Ascending aorta (tissue), 2 donors: ENCODE measurements at places on chromosomes 3 and 15.

GRCh38 chr3:48516571-48516970 is 12.6 kb upstream of the SHISA5 start:
- DNase-seq, result no peak

DNA sequence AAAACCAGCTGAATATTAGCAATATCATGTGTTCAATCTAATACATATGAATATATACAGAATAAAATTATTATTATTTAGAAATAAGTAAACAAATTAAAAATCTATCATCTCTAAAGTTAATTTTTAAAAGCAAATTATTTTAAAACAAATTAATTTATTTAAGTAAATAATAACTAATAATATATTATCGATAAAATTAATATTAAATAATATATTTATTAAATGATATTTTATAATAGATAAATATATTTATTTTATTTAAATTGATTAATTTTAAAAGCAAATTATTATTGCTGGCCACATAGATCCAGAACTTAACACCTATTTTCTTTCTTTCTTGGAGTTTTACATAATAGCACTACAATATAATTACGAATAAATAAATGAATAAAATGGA is 22.2 kb downstream of the RTP3 start:
- no peak for DNase-seq

DNA sequence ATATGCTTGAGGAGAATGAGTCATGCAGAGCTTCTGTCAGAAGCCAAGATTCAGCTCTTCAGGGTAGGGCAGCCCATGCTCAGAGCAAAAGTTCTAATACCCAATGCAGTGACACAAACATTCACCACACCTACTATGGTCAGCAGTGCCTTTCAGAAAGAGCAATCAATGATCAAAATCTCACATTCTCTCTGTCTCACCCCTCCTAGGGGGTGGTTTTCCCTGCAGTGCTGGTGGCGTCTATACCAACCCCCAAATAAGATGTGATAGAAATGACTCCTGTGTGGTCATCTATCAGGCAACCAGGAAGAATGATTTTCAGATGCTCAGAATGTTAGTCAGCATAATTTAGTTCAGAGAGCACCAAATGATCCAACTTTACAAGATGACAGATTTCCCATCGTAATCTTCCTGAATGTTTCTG is 385.3 kb downstream of the NTRK3 start:
- no peak for DNase-seq

DNA sequence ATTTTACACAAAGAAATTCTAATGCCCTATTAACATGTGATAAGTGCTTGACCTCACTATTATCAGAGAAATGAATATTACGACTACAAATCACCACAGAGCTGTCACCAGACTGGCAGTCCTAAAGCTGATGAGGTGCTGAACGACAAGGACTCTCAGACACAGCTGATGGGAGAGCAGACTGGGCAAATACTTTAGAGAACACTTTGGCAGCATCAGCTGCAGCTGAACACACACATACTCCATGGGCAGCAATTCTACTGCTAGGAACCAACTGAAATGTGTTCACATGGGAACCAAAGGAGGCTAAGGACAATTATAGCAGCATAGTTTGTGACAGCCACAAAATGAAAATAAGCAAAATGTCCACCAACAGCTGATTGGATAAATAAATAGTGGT is 45.5 kb downstream of the SUSD5 start:
- no peak for DNase-seq

GRCh38 chr3:145313751-145314150 is 847.2 kb downstream of the PLOD2 start:
- no peak for DNase-seq

- DNase-seq, result no peak
Observed at GRCh38 chr3:69474186-69474585, 88.3 kb upstream of the FRMD4B start.

DNA sequence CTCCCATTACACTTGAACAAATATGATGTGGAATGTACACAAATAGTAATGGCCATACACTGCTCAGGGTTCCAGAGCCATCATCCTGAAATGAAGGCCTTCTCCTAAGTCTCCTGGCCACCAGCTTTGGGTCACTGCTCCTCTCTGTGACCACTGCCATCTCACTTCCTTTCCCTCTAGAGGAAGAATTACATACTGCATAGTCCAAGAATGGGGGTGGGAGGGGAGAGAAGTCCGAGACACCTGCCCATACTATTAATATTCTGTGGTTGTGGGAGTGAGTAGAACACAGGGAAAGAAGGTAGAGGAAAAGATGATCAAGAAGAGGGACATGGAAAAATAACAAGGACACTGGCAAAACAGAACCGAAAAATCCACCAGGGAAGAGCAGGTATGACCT is 20.6 kb downstream of the ETV5 start:
- no peak for DNase-seq

DNA sequence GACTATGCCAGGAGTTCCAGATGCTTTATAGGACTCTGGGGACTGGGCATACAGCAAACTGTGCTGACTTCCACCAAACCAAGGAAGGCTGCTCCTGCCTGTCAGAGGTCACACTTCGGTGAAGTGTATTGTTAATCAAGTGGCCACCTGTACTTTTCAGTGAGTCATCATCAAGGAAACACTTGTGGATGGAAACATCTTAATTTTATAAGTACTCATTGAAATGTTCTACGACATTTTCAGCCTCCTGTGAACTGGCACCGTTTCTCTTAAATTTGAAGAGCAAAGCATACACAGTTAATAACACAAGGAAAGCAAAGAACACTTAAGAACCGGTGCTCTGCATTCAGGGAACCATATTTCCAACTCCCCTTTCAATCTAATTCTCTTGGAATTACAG is 801.7 kb upstream of the DPPA4 start:
- no peak for DNase-seq

DNA sequence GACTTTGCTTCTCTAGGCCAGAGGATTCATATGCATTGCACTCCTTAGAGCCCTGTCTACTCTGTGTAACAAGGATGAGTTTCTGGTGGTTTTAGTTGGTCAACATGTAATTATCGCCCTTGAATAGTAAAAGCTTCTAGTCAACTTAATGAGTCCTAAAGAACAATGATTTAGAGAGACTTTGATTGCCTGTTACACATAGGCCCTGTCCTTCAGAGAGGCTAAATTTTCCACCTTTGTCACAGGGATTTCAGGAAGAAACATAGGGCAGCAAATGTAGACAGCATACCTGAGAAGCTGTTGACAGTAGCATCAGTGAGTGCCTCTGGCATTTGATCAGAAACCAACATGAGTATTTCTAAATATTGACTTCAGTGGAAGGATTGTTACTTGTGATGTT is 7.1 kb downstream of the BTLA start:
- no peak for DNase-seq

DNA sequence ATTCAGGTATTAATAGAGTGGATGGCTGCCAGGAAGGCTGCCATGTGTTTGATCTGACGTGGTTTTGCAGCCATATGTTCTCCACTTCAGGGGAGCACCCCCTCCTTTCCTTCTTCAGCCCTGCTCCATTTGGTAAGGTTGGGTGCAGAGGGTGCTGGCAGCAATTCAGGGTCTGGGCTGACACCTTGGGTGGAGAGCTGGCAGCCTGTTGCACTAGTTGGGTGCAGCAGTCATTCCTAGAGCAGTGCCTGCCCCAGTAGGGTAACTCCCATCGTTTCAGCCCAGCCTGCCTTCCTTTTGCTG is 1.5 kb downstream of the TYRO3 start:
- DNase-seq, result no peak

DNA sequence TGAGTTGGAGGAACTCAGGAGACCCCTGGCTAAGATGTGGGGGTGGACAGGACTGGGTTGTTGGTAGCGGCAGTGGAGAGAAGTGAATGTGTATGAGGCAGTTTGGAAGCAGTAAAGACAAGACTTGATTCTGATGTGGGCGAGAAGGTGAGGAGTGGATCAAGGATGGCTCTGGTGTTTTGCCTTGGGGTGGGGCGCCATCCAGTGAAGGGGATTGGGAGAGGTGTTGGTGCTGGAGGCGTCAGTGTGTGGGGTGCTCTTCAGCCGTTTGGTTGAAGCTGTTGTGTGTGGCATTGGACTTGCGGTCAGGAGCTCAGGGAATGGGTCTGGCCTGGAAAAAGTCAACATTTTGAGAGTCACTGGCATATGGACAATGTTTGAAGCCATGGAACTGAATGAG is 13.3 kb downstream of the FAN1 start:
- no peak for DNase-seq

GRCh38 chr15:86969364-86969763 is 889.7 kb downstream of the AGBL1 start:
- DNase-seq, result no peak

- no peak for DNase-seq
Observed at GRCh38 chr15:85099195-85099803, 117.6 kb downstream of the PDE8A start.

GRCh38 chr15:53835309-53835708 is 75.8 kb upstream of the WDR72 start:
- DNase-seq, result no peak

DNA sequence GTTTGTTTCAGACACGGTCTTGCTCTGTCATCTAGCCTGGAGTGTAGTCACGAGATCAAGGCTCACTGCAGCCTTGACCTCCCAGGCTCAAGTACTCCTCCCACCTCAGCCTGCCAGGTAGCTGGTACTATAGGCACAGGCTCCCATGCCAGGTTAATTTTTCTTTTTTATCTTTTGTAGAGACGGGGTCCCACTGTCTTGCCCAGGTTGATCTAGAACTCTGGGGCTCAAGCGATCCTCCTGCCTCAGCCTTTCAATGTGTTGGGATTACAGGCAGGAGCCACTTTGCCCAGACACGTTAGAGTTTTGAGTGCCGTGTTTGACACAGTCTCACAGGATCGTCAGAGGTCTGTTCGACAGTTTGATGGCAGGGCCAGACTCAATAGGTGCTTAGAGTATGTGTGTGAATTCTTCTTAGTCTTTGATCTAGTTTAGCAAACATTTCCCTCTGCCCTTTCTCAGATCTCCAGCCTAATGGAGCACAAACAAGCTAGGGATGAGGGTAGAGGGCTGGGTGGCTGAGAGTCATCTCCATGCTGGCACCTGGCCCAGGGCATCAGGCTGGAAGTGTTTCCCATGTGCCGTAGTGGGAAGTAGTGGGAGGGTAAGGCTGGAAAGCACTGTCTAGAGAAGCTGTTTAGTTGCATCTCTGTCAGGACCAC is 66.1 kb upstream of the DLG1 start:
- DNase-seq, result no peak

DNA sequence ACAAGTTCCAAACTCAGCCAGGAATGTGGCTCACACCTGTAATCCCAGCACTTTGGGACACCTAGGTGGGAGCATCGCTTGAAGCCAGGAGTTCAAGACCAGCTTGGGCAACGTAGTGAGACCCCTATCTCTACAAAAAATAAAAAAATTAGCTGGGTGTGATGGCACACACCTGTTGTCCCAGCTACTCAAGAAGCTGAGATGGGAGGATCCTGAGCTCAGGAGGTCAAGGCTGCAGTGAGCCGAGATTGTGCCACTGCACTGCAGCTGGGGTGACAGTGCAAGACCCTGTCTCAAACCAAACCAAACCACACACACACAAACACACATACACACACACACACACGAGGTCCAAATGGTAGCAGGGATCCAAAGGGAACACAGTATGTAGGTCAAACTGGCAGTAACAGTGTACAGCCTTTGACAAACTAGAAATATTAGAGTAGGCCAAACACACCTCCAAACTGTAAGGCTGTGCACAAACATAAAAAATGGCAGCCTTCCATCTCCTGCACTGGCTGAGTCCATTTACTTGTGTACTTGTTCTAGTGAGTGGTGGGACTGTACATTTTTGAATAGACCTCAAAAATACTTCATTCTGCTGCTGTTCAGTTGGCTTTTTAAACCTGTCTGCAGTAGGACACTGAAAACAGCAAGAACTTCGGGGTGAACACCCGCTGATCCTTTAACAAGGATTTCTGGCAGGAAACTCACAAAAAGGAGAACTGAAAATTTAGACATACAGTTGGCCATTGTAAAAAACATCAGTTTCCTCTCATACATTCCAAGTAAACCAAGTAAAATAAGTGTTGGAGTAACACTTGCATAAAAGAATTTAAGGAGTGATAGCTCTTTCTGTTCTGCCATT is 33.6 kb downstream of the INTS14 start:
- DNase-seq, result no peak

GRCh38 chr3:79339846-79340245 is 428.0 kb downstream of the ROBO1 start:
- DNase-seq, result no peak

- no peak for DNase-seq
Observed at GRCh38 chr3:121894301-121894990, at the start of gene SLC15A2. Gene SLC15A2, plus strand, starts transcription at chr3:121894401. Its CDS starts 76 bp downstream, at chr3:121894477.

DNA sequence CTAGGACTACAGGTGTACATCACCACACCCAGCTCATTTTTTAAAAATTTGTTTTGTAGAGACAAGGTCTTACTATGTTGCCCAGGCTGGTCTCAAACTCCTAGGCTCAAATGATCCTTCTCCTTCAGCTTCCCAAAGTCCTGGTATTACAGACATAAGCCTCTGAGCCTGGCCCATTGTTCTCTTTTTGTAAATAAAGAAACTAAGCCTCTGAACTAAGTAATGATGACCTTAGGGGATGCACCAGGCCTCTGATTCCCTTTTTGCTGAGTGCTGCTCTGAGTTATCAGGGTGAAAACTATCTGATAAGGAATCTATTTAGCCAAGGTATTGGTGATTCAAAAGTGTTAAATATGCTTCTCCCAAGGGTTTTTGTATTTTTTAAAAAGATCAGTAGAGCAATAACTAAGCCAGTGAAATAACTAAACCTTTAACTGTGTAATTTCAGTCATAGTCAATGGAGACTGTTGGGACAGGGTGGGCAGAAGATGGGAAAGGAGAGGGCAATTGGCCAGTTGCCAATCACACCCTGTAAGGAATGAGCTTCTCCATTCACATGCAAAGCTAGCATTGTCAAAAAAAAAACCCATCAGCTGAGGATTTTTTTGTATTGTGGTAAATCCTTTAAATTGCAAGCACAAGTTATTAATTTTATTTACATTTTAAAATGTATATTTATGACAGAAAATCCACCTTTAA is 194.8 kb upstream of the PFN2 start:
- DNase-seq, result no peak

GRCh38 chr3:176354843-176355242 is 842.4 kb downstream of the TBL1XR1 start:
- no peak for DNase-seq

GRCh38 chr15:59354417-59355031 is 18.1 kb downstream of the MYO1E start:
- no peak for DNase-seq

GRCh38 chr3:122623031-122623829 is 45.8 kb downstream of the PARP15 start:
- no peak for DNase-seq

DNA sequence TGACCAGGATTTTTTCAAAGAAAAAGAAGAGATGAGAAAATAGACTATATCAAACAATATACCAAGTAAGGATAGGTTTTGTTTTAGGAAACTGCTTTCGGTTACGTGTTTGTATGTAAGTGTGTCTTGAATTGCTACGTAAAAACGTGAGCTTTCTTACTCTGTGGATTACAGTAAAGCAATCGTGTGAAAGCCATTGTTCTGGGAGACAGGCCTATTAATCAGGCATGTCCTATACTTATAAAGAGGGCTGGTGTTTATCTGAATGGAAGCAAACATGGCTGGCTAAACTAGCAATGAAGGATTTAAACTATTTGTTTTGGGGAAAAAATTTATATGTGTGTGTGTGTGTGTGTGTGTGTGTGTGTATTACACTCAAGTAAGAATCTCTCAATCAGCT is 2.6 kb downstream of the EHHADH start:
- DNase-seq, result no peak
